Stimulated activated CD4-positive, alpha-beta T cell treated with anti-CD3 and anti-CD28 coated beads, TNF-alpha, amount 100 ng/mL, for 1 hour (primary cell): ENCODE measurements at places on chromosomes 1 and 21.

GRCh38 chr21:45236481-45236880 lies 51.2 kb downstream of the POFUT2 start:
- DNase-seq: no peak

- DNase-seq: no peak
Observed at GRCh38 chr1:48784301-48784700, 7.6 kb upstream of the BEND5 start.

- DNase-seq: no peak
Observed at GRCh38 chr1:208239473-208240381, 4.5 kb downstream of the PLXNA2 start.

DNA sequence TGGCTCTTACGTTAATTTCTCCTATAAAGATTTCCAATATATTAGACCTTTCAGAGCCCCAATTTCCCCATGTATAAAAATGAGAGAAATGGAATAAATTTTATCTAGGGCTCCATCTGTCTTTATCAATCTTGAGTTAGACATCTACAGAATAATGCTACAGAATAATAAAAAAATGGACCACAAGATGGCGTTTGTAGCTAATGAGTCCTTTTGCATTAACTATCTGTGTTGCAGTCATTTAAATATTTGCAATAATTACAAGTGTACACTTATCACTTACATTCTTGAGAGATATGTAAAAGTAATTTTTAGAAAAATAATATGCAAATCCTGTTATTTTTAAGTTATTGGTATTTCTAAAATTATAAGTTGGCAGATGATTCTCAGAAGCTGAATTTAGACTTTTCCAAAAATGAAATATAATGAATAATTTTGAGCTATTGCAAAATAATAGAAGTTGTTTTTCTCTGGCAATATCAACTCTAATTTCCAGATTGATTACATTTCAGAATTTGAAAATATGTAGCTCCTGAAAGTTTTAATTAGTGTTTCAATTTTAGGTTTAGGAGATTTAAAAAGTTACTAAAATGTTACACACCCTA lies 87.7 kb downstream of the SNX7 start:
- DNase-seq: no peak
